ENCODE measurements at places on chromosomes 6 and 20.

DNA sequence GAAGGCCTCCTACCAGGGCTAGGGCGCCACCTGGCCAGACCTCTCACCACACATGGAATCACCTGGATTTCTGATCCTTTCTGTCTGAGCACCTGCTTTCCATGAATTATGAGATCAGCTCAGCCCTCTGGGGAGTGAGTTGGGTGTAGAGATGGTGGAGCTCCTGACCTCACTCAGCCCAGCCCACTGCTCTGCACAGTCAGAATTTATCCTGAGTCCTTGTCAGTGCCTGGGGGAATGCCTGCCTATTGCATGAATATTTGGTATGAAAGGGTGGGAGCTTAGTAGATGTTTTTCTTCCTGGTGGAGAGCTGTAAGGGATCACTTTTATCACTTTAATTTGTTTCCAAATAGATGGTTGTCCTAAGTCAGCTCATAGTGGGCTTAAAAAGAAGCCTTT is 47.5 kb downstream of the DTD1 start:
- no peak for DNase-seq

GRCh38 chr20:45290677-45291355 is 15.8 kb upstream of the RBPJL start:
- DNase-seq = peak; percentile 77

- no peak for DNase-seq
Observed at GRCh38 chr6:92122746-92123145, 1296.6 kb downstream of the EPHA7 start.

DNA sequence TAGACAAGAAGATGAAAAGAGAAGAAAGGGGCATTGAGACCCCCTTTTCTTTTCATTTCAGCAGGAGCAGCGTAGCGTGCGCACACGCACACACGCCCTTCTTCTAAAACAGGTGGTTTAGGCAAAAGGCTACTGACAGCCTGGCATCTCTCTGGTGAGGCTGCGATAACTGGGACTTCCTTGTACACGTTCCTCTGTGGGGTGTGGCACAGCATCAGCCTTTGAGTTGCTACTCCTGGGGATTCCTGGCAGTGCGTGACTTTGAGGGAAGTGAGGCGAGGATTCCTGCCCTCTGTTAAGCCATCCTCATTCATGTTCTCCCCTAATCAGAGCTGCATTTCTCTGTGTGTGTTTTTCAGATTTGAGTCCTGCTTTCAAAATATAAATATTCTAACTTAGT is 94.7 kb downstream of the TMEM170B start:
- no peak for DNase-seq

GRCh38 chr6:118649918-118650581 is 1.3 kb downstream of the CEP85L start:
- no peak for DNase-seq

GRCh38 chr6:144715344-144715743 is 430.2 kb downstream of the UTRN start:
- no peak for DNase-seq

DNA sequence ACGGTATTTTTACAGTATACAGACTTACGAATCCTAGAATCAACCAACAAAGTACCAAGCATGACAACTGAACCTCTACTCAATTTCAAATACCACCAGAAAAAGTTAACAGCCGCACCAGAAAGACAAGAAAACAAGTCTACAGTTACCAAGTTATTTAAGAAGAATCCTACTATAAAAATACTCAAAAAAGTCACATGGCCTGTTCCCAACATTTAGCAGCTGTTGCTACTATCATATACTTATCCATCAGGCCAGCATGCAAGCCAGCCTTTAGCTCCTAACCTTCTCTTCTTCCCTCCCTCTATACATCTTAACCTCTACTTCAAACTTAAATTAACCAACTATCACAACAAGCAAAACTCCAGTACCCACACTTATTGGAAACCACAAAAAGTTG is 1.9 kb downstream of the SYNCRIP start:
- DNase-seq = no peak

DNA sequence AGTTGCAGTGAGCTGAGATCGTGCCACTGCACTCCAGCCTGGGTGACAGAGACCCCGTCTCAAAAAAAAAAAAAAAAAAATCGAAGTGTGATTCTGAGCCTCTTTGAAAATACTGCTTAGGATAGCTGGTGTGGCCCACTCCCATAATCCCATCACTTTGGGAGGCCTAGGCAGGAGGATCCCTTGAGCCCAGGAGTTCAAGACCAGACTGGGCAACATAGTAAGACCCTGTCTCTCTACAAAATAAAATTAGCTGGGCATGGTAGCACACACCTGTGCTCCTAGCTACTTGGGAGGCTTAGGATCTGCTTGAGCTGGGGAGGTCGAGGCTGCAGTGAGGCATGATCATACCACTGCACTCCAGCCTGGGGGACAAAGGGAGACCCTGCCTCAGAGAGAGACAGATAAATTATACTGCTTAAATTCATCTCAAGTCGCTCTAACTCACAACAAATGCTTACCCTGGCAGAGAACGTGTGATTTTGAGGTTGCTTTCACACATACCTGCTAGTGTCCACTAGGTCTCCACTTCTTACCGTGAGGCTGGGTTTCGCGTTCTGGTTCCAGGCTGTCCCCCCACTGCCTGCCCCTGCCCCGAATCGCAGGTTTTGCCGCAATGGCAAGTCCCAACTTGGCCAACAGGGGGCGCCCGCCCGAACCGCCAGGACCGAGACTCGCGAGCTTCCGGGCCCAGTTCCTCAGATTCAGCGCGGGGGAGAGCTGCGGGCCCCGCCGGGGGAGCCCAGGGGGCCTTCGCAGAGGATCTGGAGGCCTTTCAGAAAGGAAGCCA is 12.3 kb upstream of the TMC2 start:
- peak; percentile 97 for DNase-seq

- no peak for DNase-seq
Observed at GRCh38 chr6:35931120-35931561, 10.2 kb upstream of the SRPK1 start.

DNA sequence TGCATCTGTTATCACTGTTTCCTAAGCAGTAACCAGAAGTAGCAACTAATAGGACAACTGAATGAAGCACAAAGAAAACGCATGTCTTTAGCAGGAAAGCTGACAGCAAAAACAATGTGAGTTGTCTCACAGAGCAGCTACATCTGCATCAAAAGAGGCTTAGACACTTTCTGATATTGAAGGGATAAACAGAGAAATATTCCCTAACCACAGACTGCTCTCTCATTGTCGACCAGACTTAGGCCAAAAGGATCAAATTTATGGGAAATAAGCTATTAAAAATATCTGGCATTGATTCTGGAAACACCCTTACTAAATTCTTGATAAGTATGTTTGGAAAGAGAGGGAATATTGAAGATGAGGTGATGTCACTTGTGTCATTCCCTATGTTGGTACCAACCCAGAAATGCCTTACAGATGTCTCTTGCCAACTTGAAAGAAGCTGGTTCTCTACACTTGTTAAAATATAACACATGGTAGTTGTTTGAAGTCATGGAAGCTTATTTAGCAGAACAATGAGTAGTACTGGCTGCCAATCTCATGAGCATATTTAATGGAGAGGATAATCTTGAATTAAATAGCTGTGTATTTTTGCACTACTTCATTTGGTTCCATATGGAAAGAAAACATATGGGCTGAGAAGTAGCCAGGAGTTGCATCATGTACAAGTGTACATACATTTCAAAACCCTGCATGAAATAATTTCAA is 929.3 kb upstream of the MAN1A1 start:
- DNase-seq = no peak

DNA sequence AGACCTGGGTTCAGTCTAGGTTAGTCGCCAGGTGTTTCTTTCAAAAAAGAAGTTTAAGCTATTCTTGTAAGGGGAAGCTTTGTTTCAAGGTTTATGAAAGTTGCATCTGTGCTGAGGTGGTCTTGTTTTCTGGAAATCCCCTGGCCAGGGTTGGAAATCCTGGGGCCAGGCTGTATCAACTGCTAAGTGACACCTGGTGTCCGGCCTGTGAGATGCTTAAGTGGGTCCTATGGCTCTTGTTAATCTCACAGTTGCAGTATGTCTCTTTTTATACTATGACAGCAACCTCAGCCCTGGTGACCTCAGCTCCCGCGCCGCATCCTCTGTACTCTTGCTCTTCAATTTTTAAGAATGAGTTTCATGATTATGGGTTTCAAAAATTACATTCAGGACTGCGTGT is 72.0 kb downstream of the CHMP4B start:
- no peak for DNase-seq

DNA sequence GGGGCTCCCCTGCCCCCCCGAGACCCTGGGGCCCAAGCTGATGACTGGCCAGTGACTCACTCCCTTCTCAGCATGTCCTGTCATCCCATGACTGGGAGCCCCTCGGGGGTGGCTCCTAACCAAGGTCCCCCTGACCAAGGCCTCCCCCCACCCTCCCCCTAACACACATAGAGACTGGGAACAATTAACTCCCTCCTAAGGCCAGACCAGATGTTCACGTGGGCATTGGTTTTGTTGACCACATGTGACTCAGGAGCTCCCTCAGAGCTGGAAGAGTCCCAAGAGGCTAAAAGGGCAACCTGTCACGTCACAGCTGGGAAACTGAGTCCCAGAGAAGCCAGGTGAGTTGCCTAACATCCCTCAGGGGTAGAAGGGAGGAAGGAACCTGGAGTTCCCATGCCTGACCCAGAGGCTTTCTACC is 10.6 kb upstream of the CCN5 start:
- DNase-seq = no peak

GRCh38 chr6:114783083-114783482 is 440.3 kb upstream of the HS3ST5 start:
- no peak for DNase-seq

DNA sequence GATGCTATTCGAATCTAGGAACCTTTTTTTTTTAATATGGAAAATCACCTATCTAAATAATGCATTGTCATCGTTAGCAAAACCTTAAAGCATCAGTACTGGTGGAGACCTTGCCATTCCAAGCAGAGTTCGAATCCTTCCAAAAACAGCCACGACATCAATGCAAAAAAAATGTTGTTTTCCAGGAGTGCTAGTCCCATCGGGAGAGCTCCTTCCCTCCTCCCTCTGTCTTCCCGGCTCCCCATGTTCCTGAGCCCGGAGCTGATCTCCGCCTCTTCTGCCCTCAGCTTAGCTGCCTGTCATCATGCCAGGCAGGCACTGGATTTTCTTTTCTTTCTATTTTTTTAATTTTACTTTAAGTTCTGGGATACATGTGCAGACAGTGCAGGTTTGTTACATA is 153.6 kb upstream of the QKI start:
- DNase-seq = no peak

DNA sequence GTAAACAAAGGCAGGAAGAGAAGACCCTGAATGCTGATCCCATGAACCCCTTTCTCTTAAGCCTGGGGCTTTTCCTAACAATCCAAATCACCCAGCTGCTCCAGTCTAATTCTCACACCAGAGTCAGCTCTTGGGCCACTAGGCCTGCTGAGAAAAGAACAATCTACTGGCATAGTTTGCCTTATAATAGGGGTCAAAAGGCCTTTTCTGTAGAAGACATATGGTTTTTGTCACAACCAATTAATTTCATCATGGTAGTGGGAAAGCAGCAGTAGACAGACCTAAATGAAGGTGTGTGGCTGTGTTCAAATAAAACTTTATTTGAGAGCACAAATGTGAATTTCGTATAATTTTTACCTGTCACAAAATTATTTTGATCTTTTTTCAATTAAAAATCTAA is 994.7 kb upstream of the EPHA7 start:
- no peak for DNase-seq

DNA sequence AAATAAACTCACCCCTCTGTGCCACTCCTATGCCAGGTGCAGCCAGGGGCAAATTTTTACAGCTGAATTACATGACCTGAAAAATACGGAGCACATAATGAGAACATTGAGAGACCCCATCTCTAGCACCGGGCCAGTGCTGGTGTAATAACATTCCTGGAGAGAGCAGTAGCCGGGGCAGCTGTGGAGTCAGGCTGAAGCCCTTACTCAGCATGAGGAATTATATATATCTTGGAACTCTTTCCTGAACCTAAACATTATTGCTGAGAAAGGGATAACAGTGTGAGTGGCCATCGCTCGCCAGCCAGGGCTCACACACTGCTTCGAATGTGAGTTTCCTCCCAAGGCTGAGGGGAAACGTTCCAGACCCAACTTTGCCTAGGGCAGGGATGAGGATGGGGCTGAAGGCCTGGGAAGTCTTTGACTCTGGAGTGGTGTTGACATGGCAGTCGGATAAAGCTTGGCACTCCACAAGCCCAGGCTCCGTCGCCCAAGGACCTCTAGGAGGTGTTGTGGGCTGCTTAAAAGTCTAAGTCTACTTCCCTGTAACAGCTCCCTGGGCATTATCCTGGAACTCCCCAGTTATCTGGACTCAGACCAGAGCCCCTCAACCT is 269.8 kb downstream of the CDC5L start:
- DNase-seq = no peak

GRCh38 chr6:19839237-19839546 is 2.0 kb downstream of the ID4 start:
- no peak for DNase-seq

GRCh38 chr6:162157167-162157870 is 570.2 kb downstream of the PRKN start:
- DNase-seq = no peak

GRCh38 chr6:2687456-2687855 is 63.3 kb downstream of the MYLK4 start:
- no peak for DNase-seq

DNA sequence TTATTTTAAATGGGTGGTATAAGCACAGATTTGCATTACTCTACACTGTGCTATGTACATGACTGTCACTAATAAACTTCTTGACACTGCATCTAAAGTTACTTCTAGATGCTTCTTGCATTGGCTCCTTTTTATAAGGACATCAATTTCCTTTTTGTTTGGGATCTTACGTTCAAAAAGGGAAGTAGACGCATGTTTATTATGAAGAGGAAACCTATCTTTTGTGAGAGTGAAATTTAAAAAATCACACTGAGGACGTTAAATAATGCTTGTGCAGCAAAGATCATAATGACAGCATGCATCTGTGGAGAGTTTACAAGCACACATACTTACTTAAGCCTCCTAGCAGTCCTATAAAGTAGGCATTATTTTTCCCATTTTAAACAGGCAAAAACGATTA is 479.5 kb downstream of the CD83 start:
- DNase-seq = no peak

DNA sequence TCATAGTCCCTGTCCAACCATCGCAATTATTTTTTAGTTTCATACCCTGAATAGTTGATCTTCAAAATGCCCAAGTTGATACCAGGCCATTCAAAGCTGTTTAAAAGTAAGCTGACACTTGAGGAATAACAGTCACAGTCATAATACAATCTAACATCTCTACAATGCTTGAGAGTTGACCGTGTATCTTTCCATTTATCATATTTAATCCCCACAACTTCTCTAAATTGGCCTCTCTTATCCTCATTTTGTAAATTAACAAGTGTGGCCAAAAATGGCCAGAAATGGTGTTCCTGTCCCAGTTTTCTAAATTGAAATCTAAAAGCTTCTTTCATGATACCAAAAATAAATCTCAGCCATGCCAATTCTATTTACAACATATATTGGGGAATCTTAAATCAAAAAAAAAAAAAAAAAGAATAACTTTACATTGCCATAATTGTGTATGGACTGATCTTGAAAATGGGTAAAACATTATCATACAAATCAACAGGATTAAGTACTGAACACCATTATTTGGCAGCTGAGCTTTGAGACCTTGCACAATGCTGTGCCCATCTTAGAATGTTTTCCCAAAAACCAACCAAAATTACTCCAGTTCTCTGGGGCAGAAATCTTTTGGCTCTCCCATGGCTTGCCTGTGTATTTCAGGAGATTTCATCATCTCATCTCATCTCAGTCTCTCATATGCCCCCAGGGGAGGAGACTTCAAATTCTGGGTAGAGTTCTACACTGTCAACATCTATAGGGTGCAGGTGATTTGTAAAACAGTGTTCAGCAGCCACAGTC is 448.7 kb upstream of the JARID2 start:
- no peak for DNase-seq

GRCh38 chr6:119026822-119027221 is 51.6 kb downstream of the FAM184A start:
- DNase-seq = no peak

Measured in activated T-cell treated with anti-CD3 and anti-CD28 coated beads, Interleukin-2, amount 50 U/mL, for 48 hours (primary cell).